ENCODE measurements at places on chromosomes 2 and 18.

- DNase-seq = no peak
These were observed 3.4 kb downstream of the CHST9 start for GRCh38 chr18:27181726-27182125.

GRCh38 chr2:127620866-127621265 lies 25.1 kb upstream of the GPR17 start:
- DNase-seq = no peak

GRCh38 chr2:223979730-223980396 lies 22.6 kb downstream of the MRPL44 start:
- no peak for DNase-seq

DNA sequence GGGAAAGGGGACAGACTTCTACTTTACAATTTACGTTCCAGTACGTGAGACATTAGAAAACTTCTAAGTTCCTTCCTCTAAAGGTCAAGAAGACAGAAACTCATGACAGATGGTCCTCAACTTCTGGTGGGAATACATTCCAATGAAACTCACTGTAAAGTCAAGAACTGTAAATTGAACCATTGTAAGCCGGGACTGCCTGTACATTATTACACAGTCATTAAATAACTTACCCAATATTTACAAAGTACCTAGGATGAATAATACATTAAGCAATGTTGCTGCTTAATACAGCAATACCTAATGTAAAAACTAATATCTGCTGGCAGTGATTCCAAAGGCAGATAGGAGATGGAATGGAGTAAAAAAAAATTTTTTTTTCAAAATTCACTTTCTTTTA lies 51.9 kb downstream of the CDH2 start:
- DNase-seq = no peak

DNA sequence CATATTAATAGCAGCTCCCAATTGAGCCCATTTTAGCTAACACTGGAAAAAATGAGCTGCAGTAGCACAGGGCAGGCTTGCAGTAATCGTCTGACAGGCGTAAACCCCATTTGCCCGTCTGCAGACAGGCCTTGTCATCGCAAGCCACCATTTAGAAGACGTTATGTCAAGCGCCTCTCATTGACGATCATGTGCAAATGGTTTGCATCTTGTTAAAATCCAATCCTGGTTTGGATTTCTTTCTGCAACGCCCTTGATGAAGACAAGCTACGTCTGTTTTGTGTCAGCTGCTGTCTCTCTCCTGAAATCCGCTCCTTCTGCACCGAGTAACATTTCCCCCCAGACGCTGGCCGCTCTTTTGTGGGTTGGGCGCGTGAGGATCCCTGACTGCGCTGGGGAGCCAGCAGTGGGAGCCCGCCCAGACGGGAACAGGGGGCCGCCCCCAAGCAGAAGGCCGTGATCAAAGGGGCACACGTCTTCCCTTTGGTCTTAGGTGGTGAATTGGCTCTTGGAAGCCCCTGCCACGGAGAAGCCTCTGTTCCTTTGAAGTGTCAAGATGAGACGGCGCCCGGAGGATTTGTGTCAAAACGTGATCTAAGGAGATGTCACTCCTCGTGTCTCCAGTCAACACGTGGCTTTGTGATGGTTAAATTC lies 84.2 kb upstream of the GPC1 start:
- no peak for DNase-seq

- DNase-seq = no peak
These were observed 160.0 kb downstream of the DNAH6 start for GRCh38 chr2:84676295-84676694.

DNA sequence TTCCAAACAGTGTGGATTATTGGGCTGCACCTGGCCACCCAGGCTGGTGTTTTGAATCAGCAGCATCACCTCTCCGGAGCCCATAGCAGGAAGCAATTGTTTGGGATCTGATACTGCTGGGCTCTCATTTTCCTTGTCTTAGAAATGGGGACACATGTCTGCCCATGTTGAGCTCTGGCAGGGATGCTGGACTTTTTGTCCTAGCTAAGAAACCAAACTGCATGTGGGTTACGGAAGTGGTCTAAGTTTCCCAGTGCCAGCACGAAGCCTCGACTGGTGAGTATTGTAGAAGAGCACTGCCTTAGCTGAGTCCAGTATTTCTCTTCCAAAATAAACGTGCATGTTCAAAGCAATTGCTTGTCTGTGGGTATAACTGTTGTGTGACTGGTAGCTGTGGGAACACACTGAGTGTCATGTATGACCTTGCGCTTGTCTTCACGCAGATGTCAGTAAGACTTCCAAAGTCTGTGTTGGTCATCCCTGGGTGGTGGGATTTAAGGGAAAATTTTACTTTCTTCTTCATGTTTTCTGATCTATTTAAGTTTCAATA lies 43.6 kb downstream of the SH3RF3 start:
- no peak for DNase-seq

DNA sequence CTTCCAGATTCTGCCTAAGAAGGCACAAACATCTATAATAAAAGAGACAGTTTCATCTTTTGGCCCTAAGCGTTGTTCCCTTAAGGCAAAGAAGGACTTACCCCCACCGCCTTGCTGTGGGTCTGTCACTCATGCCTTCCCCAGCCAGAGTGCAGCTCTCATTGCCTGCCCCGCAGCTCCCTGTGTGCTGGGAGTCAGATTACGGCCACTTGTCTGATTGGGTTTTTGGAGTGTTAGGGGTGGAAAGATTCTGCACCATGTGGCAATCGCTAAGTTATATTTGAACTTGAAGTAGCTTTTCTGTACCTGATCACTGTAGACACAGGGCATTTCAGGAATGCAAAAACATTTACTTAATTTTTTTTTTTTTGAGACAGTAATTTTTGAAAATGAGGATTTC lies at the start of gene AQP4:
TSS of gene AQP4 (minus strand) at position 151 of the 400 bp plus-strand sequence. CDS start at position 133, 18 bp downstream.
- no peak for DNase-seq

- no peak for DNase-seq
These were observed 239.5 kb upstream of the MGAT5 start for GRCh38 chr2:134014196-134014960.

DNA sequence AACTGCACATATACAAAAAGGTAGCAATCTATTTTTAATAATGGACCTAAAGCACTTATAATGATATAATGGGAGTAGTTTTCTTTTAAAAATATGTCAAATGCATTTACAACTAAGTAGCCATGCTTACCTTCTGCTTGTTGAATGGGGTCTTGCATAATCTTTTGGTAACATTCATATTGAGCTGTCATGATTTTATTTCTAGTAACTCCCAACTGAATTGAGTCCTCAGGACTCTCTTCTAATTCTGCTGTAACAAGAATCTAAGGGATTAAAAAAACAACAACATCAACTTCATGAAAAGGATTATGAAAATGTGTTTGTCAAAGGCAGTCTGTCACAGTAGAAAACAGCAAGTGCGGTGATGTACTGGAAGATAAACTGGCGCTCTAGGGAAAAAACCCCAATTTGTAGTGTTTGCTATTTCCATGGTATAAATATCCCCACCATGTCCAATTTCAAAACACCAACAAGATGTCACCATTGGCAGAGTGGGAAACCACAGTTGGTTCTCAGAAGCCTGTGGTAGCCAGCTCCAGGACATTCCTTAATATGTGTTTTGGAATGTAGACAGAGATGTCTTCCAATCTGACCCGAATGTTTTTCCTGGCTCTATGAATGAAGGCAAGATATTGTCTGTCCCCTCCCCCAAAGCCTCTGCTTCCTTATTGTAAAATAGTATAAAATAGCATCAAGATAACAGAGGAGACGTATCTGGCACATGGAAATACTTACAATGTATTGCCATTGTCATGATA lies 64.8 kb downstream of the CALCRL start:
- DNase-seq = no peak

GRCh38 chr2:8608411-8608954 lies 73.4 kb upstream of the ID2 start:
- no peak for DNase-seq

GRCh38 chr2:86319700-86320580 lies 17.5 kb downstream of the REEP1 start:
- DNase-seq = no peak

GRCh38 chr2:144922519-144922918 lies 402.6 kb upstream of the ZEB2 start:
- DNase-seq = no peak
